Neural progenitor cell (in vitro differentiated cells): ENCODE measurements at places on chromosomes 16 and 17. TPM values are rescaled to one million over a fixed set of nuclear protein-coding genes. Genes with fewer than 3 reads are reported as not detected.
A peak's percentile ranks its signal among the peaks of the same experiment; 100 is the strongest.

DNA sequence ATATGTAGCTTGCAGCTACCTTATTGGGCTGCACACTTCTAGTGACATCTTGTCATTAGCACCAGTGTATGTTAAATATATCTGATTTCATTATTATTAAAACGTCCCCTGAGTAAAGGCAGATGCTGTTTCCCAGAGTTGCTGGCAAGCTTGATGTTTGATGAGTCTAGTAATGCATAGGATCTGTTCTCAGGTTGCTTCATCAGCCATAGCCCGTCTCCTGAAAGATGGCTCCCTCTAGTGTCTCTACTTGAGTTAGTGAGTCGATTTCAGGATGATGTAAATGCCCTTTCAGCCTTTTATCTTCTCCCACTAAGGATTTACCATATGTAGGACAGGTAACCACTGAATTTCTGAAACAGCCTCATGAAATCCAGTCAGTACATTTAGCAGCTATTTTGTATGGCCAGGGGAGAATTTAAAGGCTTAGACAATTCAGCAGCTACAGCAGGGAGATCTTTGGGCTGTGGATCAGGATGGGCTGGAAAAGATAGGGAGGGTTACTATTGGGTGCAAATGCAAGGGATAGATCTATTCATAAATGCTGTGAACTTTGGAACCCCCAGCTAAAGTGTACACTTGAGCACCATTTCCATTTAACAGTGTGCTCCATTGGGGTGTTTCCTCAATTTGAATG, 376.3 kb downstream of the CNTNAP4 start:
- H3K27ac ChIP-seq = no peak overlapping the region
- peak; percentile 81 for DNase-seq
- no peak overlapping the region for H3K4me3 ChIP-seq
- H3K27me3 ChIP-seq = peaks cover 9% of the 10 kb centered on the region
- H3K4me1 ChIP-seq = no peaks in the 10 kb centered on the region

DNA sequence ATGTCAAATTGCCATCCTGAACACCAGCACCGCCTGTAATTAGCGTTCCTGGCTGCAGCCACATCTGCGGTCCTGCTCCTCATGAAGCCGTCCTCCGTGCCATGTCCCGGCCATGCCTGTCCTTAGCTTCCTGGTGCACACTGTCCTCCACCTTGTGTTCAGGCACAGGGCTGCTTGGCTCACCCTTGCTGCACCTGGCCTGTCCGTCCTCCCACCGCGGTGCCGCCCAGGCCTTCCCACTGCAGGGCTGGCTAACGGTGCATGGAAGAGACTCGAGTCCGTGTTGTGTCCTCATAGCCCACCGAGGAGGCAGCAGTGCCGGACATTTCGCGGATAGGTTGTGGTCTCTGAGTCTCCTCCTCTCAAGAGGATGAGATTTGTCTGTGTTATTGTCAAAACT, 20.4 kb downstream of the DUSP14 start:
- peaks cover 4% of the 10 kb centered on the region for H3K4me1 ChIP-seq
- H3K27ac ChIP-seq = no peak overlapping the region
- H3K27me3 ChIP-seq = no peaks in the 10 kb centered on the region
- H3K4me3 ChIP-seq = no peak overlapping the region
- H3K36me3 ChIP-seq = no peaks in the 10 kb centered on the region

- DNase-seq = no peak
- H3K27me3 ChIP-seq = no peaks in the 10 kb centered on the region
- no peaks in the 10 kb centered on the region for H3K36me3 ChIP-seq
- no peak overlapping the region for H3K27ac ChIP-seq
Measured at GRCh38 chr17:20133517-20133916, 124.4 kb downstream of the SPECC1 start.

GRCh38 chr17:81849457-81849856, 10.9 kb downstream of the P4HB start:
- DNase-seq = no peak
- H3K27me3 ChIP-seq = no peaks in the 10 kb centered on the region
- no peaks in the 10 kb centered on the region for H3K36me3 ChIP-seq
- no peaks in the 10 kb centered on the region for H3K4me1 ChIP-seq

Gene UBE2G1
- 71.4 and 88.5 TPM in 2 replicates for total RNA-seq

Gene KCNH6
- total RNA-seq = 0.03 TPM in 1 of 2 replicates, not detected in the other

DNA sequence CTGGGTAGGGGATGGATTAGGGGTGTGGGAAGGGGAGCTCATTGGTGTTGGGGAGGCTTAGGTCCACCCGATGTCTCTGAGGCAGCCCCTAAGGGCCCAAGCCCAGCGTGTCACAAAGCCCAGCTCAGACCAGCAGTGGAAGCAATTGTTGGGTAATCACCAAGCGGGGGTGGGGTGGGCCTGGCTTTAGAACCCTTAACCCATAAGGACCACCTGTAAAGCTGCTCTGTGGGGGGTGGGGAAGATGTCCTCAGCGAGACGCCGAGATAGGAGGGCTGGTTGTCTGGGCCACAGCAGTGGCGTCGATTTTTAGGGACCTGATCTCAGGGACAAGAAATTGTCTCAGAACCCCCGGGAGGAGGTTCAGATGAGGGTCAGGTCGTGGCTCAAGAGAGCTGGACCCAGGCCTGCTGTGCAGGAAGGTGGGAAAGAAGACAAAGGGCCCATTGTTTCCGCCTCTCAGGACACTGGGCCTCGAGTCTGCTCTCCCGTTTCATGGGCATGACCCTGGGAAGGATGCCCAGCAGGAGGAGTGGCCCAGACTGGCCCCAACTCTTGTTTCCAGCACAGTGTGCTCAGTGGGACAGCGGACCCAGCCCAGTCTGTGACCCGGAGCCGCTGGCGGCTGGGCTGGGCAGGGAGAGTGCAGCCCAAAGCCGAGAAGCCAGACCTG, 15.9 kb downstream of the ST6GALNAC2 start:
- H3K36me3 ChIP-seq = no peaks in the 10 kb centered on the region
- peak; percentile 54 for DNase-seq
- no peak overlapping the region for H3K4me3 ChIP-seq
- peaks cover 13% of the 10 kb centered on the region for H3K4me1 ChIP-seq
- peaks cover 16% of the 10 kb centered on the region for H3K27me3 ChIP-seq

DNA sequence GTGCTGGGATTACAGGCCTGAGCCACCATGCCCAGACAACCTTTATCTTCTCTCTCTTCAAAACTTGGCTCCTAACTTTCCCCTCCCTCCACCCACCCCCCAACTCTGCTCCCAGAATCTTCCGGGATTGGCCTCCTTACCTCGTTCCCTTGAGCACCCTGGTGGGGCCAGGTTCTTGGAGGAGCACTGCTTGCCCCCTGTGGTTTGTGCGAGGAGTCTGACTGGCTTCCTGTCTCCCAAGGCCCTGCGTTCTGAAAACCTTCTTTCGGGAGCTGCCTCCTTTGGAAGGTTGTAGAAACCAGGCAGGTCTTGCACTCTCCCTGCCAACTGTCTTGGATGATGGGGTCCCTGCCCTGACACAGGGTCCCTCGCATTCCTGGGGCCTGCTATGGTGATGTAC, 19.8 kb downstream of the PLXDC1 start:
- no peak for DNase-seq
- H3K36me3 ChIP-seq = no peaks in the 10 kb centered on the region
- no peaks in the 10 kb centered on the region for H3K27me3 ChIP-seq
- no peak overlapping the region for H3K27ac ChIP-seq
- no peak overlapping the region for H3K4me3 ChIP-seq

DNA sequence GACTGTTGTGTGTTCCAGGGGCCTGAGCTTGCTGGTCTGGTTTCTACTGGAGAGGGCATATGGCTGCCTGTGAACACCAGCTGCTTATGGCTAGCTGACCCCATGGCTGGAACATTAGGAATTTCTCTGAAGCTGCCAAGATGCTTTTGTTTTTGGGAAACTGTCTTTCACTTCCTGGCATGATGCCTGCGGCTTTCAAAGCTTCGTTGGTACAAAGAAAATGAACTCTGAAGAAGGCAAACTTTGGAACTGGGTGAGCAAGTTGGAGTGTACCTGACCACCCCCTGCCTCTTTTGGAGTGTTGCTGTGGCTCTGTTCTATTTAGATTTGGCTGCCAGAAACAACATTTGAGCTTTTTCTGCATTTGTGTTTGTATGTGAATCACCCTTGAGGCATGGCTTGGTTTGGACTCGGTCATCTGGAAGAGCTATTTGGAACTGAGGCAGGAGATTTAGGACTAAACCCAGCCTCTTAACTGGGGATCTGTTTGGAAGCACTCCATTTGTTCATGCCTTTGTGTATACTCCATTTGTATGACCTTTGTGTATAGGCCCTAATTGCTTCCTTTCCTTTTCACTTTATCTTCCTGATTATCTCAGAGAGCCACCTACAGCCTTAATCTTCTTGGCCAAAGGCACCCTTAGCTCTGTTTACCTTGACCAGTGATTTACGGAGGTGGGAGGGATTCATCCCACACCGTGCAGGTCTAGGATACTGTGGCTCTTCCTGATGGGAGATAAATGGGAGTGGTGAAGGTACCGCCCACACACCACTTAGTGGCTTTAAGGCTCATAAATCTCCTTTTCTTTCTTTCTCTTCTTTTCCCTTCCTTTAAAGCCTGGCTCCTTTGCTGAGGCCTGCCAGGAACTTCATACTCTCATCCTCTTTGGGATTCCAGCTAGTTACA, 7.3 kb upstream of the CPHXL start:
- H3K27ac ChIP-seq = peak overlapping the region; percentile 49
- DNase-seq = peak; percentile 64
- H3K36me3 ChIP-seq = no peaks in the 10 kb centered on the region
- H3K4me1 ChIP-seq = peaks cover 19% of the 10 kb centered on the region

- no peaks in the 10 kb centered on the region for H3K36me3 ChIP-seq
- no peak for DNase-seq
- H3K27ac ChIP-seq = no peak overlapping the region
- H3K27me3 ChIP-seq = peaks cover 20% of the 10 kb centered on the region
- no peak overlapping the region for H3K4me3 ChIP-seq
Measured at GRCh38 chr17:61388561-61389356, 10.9 kb upstream of the TBX2 start.

DNA sequence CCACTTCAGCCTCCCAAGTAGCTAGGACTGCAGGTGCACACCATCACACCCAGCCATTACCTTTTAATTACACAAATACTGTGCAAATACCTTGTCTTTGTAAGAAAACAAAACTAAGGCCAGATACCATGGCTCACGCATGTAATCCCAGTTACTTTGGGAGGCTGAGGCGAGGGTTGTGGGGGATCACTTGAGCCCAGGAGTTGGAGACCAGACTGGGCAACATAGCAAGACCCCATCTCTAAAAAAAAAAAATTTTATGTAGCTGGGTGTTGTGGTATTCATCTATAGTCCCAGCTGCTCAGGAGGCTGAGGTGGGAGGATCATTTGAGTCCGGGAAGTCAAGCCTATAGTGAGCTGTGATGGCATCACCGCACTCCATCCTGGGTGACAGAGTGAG, 151.6 kb downstream of the CLEC16A start:
- peaks cover 13% of the 10 kb centered on the region for H3K4me1 ChIP-seq
- H3K27ac ChIP-seq = no peak overlapping the region

Gene APOBR
- 0.15 TPM in 1 of 2 replicates, not detected in the other for total RNA-seq

Gene SLC25A11
- 35.3 and 61.6 TPM in 2 replicates for total RNA-seq

- no peak overlapping the region for H3K27ac ChIP-seq
- H3K36me3 ChIP-seq = no peaks in the 10 kb centered on the region
- no peak for DNase-seq
- H3K4me3 ChIP-seq = no peak overlapping the region
- H3K4me1 ChIP-seq = peaks cover 5% of the 10 kb centered on the region
- H3K27me3 ChIP-seq = no peaks in the 10 kb centered on the region
Measured at GRCh38 chr17:72343911-72344310, 223.1 kb downstream of the SOX9 start.

Gene TBX2
- total RNA-seq = not detected in 2 replicates

- peaks cover 78% of the 10 kb centered on the region for H3K4me1 ChIP-seq
- DNase-seq = peak; percentile 69
- H3K4me3 ChIP-seq = peak overlapping the region; percentile 16
- H3K27me3 ChIP-seq = no peaks in the 10 kb centered on the region
- H3K36me3 ChIP-seq = no peaks in the 10 kb centered on the region
Measured at GRCh38 chr17:74759941-74760340, 11.5 kb downstream of the NHERF1 start.

GRCh38 chr16:55585631-55586030, 19.1 kb downstream of the CAPNS2 start:
- H3K4me3 ChIP-seq = no peak overlapping the region
- H3K36me3 ChIP-seq = no peaks in the 10 kb centered on the region
- peak; percentile 16 for DNase-seq
- H3K27ac ChIP-seq = no peak overlapping the region
- peaks cover 10% of the 10 kb centered on the region for H3K4me1 ChIP-seq
- H3K27me3 ChIP-seq = no peaks in the 10 kb centered on the region

Gene TBC1D26
- total RNA-seq = 0.58 and 4.4 TPM in 2 replicates
